ENCODE measurements at places on chromosomes 5 and 9.
A peak's percentile ranks its signal among the peaks of the same experiment; 100 is the strongest.

DNA sequence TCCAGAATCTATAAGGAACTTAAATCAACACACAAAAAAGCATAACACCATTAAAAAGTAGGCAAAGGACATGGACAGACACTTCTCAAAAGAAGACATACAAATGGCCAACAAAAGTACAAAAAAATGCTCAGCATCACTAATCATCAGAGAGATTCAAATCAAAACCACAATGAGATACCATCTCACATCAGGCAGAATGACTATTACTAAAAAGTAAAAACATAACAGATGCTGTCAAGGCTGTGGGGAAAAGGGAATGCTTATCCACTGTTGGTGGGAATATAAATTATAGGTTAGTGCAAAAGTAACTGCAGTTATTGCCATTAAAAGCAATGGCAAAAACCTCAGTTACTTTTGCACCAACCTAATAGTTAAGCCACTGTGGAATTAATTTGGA, 32.2 kb upstream of the SPATA31D4 start:
- DNase-seq, result no peak

- no peak for DNase-seq
Measured at GRCh38 chr5:102529031-102529430, 30.2 kb upstream of the SLCO6A1 start.

- no peak for DNase-seq
Measured at GRCh38 chr9:119802621-119803020, 433.4 kb upstream of the BRINP1 start.

DNA sequence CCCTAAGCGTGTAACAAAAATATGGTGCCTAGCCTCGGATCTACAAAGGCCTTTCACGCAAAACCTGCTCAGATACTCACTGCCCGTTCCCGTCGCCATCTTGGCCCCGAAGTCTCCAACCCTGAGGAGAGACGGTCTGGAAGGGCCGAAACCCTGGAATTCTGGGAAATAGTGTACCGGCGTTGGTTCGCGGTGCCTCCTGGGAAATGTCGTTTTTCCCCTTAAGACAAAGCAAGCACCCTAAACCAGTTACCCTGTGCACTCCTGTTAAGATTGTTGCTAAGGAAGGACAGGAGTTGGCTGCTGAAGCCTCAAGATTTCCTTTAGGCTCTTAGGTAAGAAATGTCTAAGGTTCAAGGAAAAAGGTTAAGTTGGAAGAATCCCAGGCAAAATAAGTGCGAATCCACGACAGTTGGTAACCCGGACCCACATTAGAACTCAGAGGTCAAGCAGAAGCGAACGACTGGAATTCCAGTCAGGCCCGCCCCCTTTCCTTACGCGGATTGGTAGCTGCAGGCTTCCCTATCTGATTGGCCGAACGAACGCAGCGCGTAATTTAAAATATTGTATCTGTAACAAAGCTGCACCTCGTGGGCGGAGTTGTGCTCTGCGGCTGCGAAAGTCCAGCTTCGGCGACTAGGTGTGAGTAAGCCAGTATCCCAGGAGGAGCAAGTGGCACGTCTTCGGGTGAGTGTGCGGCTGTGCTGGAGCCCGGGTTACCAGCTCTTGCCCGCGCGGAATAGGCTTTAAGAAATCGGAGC, at the start of the genes BRD8 and KIF20A:
Gene BRD8, minus strand, starts transcription at position 115 of the 761 bp plus-strand sequence. Its CDS starts 16 bp downstream, at position 99.
Gene KIF20A, plus strand, starts transcription at position 597 of the 761 bp plus-strand sequence. CDS start 569 bp downstream, outside the sequence.
- DNase-seq, result peak; percentile 84

- no peak for DNase-seq
Measured at GRCh38 chr5:90991201-90991600, 391.9 kb downstream of the ARRDC3 start.

DNA sequence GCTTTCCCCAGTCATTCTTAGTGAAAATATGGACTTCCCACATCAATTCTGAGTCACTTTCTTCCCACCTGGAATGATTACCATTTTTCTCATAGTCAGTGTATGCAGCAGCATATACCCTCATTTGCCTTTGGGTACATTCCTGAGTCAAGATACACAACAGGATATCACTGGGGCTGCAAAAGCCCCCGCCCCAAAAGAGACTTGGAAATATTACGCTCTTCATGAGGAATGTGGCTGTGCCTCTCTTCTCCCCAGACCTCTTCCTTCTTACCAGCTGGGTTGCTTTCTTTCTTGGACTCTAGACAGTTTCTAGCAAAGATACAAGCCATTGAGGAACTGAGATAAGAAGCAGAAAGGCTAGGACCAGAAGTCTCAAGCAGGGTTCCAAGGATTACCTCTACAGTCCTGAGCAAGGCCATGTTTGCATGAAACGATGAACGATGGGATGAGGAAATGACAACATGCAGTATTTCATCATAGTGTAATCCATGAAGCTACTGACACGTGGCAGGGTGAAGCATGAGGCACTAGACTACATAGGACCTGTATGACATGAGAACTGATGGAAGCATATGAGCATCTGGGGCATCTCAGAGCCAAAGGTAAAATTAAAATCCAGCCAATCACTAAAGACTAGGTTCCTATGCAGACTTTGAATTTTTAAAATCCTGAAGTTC, 218.1 kb downstream of the RAB3C start:
- no peak for DNase-seq

DNA sequence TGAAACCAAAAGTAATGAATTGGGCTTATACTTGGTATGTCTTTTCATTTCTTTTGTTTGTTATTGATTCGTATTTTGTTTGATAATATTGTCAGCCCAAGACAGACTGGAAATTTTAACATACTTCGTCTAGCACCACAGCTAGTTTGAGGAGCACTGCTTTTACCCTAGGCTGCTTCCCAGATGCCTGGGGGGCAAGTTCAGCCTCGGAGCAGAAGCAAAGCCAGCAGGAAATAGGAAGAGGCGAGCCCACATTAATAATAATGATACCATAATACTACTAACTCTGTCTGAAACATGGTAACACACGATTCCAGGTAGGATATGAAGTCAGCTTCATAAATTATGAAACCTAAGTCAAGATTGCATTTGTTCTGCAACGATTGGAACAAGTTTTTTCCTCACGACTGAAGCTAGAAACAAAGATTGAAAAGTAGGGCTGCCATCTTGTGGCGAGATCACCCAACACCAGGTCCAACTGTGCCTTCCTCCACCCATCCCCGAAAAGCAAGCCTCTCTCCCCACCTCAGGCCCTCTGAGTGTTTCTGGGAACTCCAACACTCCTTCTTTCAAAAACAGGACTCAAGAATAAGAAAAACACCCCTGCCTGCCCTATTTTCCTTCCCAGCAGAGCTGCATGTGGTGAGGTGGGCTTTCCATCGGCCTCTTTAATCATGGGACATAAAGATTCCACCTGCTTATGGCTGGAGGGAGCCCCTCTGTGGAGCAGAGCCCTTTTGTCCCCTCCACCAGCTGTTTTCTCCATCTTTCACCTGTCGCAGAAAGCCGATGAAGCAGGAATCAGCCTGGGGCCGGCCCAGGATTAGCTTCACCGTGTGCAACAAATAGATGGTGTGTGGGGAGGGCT, 236.4 kb downstream of the CAAP1 start:
- DNase-seq, result no peak

GRCh38 chr5:171226864-171227263, 82.2 kb upstream of the TLX3 start:
- no peak for DNase-seq

GRCh38 chr9:113246928-113247327, 25.6 kb downstream of the SLC31A1 start:
- no peak for DNase-seq

GRCh38 chr5:172111852-172112225, 76.2 kb downstream of the STK10 start:
- no peak for DNase-seq

- no peak for DNase-seq
Measured at GRCh38 chr5:16976625-16977008, 40.5 kb upstream of the MYO10 start.

GRCh38 chr5:122195802-122196394, 66.6 kb downstream of the ZNF474 start:
- DNase-seq, result no peak

DNA sequence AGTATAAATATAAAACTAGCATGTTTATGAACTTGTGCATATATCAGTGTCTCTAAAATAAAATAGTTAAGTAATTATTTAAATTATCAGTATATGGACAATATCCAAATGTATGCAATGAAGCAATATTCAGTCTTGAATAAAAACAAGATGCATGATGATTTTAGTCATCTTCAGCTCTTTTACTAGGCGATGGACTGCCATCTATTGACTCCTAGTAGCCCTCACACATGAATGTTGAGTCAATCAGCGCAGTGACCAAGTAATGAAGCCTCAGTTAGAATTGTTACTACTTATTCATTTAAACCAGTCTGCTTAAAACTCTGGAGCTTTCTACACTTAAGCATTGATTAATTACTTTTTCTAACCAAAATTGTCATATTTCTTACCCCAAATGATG, 92.9 kb upstream of the GRHPR start:
- no peak for DNase-seq

GRCh38 chr5:135491552-135492318, 39.6 kb upstream of the TIFAB start:
- DNase-seq, result no peak

DNA sequence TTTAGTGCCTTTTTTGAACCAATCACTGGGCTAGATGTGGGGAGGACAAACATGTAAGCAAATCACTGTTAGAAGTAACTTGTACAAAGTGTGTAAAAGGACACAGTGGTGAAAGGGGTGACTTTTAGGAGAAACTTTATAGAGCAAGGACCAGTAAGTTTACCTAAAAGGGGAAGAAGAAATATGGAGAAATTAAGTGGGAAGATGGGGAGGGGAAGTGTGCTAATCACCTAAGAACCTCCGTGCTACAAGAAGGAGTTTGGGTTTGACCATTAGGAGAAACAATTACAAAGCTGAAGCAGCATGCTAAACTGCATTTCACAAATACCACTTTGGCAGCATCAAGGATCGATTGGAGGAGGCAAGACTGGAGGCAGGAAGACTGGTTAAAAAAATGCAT, 17.3 kb downstream of the ITGA1 start:
- no peak for DNase-seq

DNA sequence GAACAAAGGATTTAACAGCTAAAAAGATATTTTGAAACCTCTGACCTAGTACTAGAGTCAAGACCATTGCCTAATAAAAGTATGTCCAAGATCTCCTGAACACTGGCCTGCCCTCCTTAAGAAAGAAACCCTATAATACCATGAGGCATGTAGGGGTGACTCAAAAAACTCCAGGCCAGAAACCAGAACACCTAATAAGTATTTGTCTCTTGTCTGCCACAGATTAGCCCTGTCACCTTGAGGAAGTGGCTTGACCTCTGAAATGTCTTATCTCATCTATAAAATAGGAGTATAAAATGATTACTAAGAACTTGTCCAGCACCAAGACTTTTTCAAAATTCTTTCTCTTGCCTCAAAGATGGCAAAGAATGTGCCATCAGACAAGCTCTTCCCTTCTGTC, 125.5 kb upstream of the RASGRF2 start:
- no peak for DNase-seq

DNA sequence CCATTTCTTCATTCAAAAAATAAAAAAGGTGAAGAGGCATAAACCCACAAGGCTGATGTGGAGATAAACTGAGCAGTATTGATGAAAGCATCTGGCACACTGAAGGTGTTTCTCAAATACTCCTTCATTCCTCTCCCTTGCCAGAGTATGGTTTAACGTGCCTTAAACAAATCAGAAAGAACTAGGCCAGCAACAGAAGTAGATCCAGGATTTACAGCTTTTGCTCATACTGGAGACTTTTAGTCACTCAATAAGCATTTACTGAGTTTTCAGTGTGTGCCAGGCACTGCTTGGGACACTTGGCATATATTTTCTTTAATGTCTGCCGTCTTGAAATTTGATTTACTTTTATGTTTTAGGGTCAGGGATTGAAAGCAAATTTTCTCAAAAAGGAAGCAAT, 53.0 kb downstream of the BNC2 start:
- no peak for DNase-seq

DNA sequence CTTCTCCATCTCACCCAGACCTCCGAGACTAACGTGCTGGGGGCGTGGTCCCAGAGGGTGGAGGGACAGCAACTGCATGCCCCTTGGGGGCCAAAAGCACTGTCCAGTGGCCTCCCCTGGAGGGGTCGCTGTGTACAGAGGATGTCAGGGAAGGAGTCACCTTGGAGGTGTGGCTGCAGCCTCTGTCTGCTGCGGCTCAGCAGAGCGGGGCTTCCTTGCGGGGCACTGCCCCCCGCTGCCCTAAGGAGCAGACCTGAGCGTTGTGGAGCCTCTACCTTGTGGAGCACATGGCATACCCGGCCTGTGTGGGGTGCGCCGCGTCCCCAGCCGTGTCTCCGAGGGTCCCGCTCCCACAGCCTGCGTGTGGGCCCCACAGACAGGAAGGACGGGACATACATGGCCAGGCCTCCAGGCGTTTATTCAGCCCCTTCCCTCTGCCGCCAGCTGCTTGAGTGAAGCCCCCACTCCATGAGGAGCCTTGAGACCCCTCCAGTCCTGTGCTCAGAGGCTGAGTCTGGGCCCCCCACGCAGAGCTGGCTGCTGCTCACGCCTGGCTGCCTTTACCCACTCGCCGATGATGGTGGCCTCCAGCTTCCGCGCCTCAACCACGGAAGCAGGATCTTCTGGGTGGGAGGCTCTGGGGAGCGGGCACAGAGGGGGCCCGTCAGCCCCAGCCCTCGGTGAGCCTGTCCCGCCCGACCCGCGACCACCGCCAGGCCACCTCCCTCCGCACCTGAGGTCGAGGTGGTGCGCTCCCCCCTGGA, 4.2 kb downstream of the DPP7 start:
- DNase-seq, result no peak

DNA sequence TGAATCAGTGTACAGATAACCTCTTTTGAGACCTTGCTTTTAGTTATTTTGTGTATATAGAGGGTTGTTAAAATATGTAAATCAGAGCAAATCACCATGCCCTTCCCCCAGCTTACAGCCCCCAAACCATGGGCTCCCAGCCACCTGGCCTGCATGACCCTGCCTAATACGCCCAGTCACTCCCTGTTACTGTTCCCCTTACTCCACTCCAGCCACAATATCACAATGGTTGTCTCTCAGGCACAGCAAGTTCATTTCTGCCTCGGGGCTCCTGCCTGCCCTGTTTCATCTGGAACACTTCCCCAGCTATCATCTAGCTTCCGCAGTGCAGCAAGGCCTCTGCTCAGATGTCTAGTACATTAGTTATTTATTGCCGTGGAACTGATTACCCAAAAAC, 5.0 kb upstream of the CARD19 start:
- DNase-seq, result no peak

GRCh38 chr9:90847971-90848370, 46.4 kb downstream of the SYK start:
- DNase-seq, result no peak

DNA sequence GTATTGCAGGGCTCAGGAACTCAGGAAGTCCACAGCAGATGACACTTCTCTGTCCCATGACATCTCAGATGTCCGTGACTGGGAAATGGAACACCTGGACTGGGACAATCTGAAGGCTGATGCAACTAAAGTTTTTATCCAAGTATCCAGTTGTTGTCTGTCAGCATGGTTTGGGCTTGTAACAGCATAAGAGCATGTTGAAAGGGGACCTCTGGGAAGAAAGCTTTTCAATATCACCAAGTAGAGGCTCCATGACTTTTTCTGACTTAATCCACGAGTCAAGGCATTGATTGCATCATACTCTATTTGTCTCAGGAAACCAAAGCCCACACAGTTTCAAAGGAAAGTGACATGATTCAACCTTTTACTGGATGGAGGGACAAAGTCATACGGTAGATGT, 807.7 kb downstream of the MTRR start:
- DNase-seq, result no peak

- no peak for DNase-seq
Measured at GRCh38 chr5:10637944-10638343, 74.1 kb downstream of the ANKRD33B start.

Data from activated T-cell treated with anti-CD3 and anti-CD28 coated beads for 1 hour (primary cell).